Activated CD4-positive, CD25-positive, alpha-beta regulatory T cell treated with anti-CD3 and anti-CD28 coated beads, Interleukin-2, amount 50 U/mL, for 16 hours (primary cell): ENCODE measurements at places on chromosomes 4 and X.

DNA sequence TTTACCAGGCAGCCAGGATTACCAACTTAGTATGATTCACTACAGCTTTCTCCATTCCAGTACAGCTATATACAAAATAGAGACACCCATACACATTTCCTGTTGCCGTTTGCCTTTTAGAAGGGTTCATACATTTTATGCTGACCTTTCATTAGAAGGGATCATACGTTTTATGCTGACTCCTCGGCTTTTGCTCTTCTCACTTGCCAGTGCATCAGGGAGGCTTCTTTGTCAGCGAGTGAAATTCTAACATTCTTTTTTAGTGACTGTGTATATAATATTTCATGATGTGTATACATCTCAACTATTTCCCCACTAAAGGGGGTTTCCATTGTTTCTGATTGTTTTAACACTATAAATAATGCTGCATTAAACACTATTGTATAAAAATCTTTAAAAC, 552.6 kb downstream of the TRIML1 start:
- DNase-seq = no peak

DNA sequence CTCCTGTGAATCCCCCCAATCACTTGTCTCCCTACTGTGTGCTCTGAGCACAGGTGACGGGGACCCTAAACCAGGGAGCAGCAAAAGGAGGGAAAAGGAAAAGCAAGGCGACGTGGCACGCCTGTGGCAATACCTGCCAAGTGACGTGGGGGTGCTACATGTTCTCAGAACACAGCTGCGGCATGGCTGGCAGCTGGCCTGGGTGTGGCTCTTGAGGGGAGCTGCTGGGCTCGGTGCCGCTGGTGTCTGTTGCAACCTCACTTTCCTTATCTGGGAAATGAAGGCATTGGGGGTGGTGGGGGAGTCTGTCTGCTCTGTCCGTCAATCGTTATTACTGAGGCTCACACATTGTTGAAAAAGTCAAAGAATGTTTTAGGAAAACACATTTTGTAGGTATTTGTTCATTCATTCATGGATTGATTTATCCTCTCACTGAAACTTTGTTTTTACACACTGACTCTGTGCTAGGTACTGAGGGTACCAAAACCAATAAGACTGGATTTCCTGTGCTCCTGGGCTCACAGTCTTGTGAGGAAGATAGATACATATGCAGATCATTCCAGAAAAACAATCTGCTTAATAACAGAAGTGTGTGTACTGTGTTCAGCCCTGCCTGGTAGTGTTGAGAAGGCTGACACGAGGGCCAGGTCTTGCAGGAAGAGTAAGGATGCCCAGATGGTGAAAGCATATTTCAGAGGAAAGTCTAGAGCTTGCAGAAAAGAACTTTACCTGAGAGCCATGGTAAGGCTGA, 217.6 kb downstream of the PTTG2 start:
- DNase-seq = no peak

DNA sequence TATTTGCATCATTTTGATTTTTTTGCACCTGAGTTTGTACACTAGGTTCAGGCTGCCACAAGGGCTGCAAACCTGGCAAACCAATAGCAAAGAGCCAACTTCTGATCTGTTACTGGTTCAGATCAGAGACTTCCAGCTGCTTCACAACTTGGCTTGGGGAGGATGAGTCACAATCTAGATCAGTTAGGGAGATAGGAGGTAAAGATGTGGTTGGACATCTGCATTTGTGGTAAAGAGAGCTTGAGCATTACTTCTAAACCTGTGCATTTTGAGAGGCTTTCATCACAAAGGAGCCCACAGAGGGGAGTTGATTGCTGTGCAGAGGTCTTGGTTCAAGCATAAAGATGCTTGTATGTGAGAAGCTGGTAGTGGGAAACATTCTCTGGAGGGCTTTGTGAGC, 34.5 kb downstream of the LINC00632 start:
- no peak for DNase-seq

GRCh38 chr4:81466841-81467671, 4.7 kb downstream of the RASGEF1B start:
- peak; percentile 59 for DNase-seq

DNA sequence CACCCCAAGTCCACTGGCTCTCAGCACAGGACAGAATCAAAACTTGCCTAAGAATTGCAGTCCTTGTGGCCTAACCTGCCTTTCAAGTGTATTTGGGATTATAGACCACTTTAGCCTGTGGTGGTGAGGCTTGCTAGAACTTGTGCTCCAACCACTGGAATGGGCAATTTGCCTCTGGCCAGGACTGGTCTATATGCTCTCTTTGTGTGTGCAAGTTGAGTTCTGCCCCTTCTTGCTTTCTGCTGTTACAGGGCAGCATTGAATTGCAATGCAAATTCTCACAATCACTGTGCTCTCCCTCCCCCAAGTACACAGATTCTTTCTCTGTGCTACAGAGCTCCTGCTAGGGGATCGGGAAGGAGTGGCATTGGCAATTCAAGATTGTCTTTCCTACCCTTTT, 233.6 kb upstream of the DIPK2B start:
- DNase-seq = no peak

- DNase-seq = no peak
Measured at GRCh38 chr4:87970121-87970520, 5.4 kb upstream of the SPP1 start.

GRCh38 chr4:105560421-105560848, 8.0 kb downstream of the ARHGEF38 start:
- DNase-seq = no peak

DNA sequence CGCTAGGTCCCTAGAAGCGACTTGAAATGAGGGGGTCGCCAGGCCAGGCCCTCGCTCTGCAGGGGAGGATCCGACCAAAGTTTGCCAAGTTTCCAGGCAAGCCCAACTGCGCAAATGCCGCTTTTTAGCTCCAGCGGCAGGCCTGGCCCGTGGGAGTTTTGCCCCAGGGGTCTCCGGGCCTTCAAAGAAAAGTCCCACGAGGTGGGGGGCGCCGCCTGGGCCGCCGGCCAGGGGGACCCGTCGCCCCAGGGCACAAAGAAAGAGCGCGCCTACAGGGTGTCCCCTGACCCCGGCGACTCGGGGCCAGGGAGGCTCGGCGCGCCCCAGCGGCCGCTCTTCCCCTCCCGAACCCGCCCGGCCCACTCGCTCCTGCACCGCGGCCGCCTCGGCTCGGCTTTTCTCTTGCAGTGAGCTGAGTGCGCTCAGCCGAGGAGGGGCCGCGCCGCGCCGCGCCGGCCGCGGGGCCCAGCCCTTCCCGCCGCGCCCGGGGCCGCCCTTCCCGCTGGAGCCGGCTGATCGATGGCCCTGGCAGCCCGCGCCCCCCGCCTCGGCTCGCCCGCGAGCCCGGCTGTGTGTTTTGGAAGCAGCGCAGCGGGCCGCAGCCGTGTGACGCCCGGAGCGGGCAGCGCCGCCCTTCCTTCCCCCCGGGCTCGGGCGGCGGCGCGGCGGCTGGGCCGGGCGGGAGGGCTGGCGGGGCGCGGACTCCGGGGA, 754 bp upstream of the KLF3 start:
- no peak for DNase-seq

DNA sequence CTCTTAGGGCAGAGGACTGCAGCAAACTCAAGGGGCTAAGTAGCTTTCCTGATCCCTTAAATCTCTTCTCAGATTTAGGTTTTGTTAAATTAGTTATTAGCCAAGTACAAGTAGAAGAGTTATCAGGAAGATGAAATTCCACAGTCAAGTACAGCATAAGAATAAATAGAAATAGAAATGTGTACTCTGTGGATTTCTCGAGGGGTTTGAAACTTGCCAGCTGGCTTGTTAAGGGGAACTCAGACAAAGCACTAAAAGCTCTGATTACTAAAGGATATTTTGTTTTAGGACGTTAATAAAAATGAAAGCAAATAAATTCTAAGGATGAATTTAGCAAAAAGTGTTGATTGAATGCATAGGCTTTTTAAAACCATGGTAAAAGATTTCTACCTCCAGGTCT, 654.6 kb downstream of the RAPGEF2 start:
- DNase-seq = no peak
